Stimulated activated CD4-positive, alpha-beta T cell treated with anti-CD3 and anti-CD28 coated beads, Interleukin-12 subunit alpha, Interleukin-12 subunit beta, amount 100 ng/mL, for 4 hours (primary cell): ENCODE measurements at places on chromosomes 13 and 19.

DNA sequence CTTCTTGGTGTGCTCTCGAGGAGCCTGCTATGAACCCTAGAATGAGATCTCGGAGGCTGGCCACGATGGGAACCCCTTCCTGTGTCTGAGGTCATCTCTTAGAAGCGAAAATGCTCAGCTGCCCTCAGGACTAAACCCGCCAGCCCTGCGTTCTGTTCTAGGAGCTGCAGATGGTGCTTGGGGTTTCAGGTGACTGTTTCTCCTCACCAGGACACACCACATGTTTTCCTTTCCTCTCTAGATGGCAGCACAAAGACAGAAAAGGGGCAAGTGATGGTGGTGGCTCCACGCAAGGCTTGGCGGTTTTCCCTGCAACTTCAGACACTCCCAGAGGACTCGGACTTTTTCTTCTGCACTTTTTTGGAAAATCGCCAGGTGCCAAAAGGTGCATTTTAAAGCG is 60.1 kb downstream of the RNASEH2B start:
- no peak for DNase-seq

GRCh38 chr13:27665333-27665732 is 43.6 kb downstream of the POLR1D start:
- no peak for DNase-seq

- no peak for DNase-seq
Measured at GRCh38 chr13:31452525-31452924, 252.8 kb downstream of the B3GLCT start.

DNA sequence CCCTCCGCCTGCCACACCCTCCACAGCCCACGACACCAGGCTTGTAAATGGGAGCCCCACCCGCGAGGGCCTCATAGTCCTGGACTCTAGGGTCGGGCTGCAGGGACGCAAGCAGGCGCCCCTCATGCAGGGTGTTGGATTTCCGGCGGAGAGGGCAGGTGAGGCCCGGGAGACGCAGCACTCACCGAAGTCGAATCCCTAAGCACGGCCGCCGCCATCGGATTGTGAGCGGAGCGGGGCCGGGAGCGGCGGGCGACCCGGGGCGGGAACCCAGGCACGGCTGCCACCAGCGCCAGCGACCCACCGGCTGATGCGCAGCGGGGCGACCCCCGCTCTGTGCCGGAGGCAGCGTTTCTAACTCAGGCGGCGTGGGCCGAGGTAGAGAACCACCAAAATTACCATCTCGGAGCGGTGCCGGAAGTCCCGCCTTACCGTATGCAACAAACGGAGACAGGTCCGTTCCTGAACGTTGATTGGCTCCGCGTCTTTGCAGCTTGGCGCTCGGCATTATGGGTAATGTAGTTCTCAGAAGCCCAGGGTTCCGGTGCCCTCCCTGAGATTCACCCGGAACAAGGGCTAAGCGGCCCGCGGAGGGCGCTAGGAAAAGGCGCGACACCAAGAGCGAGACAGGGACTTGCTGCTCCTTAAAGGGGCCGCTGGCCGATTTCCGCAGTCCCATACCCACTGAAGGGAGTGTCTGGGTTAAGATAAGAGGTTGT is at the start of gene ZNF416:
TSS of gene ZNF416 (minus strand) at position 425 of the 719 bp plus-strand sequence. CDS start at position 218, 207 bp downstream.
- DNase-seq = peak; percentile 86

- DNase-seq = no peak
Measured at GRCh38 chr13:110780422-110780821, 66.9 kb downstream of the ING1 start.
